M059J (cell line): ENCODE measurements at places on chromosomes 2 and 18.

GRCh38 chr2:223846515-223846914, 9.1 kb upstream of the AP1S3 start:
- DNase-seq: peak; percentile 54

DNA sequence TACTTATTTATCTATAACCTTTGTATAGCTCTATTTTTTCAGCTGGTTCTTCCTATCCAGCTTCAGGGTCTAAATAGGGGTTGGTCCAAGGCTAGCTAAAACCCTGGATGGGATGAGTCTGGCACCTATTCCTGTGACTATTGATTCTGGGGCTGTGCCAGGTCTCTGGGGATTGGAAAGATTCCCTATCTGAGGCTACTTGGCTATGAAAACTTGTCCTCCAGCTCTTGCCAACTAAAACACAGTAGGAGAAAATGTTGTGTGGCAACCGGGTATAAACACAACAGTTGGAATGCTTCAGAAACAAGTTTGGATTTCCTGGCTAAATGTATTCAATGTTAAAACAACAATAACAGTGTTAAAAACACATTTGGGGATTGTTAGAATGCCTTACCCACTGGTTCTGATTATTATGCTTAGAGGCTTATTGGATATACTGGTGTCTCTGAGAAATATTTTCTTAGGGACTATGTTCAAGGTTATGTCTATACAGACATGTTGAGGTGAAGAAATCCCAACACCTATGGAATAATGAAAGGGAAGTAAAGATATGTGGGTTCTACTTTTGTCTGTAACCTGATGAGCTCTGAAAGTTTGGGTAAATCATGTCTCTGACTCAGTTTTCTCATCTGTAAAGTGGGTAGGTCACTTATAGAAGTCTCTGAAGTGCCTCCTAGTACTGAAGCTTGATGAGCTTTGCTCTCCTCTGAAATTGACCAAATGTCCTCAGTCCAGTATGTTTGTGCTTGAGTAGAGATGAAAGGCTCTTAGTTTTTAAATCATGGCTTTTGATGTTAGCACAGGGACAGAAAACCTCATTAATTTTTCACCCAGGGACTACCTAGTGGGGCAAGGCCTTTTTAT, 460.7 kb downstream of the MTX2 start:
- peak; percentile 6 for DNase-seq

DNA sequence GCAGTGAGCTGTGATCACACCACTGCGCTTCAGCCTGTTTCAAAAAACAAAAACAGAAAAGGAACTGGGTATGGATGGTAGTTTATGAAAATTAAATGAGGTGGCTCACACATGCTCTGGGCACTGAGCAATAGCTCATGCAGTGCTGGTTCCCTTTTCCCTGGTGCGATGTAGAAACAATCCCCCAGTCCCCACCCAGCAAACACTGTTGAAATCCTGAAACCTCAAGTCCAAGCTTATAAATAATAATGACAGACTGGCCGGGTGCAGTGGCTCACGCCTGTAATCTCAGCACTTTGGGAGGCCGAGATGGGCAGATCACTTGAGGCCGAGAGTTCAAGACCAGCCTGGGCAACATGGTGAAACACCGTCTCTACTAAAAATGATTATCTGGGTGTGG, 55.4 kb upstream of the SMAD2 start:
- DNase-seq: no peak

GRCh38 chr2:19403785-19404184, 45.4 kb upstream of the OSR1 start:
- DNase-seq: no peak

DNA sequence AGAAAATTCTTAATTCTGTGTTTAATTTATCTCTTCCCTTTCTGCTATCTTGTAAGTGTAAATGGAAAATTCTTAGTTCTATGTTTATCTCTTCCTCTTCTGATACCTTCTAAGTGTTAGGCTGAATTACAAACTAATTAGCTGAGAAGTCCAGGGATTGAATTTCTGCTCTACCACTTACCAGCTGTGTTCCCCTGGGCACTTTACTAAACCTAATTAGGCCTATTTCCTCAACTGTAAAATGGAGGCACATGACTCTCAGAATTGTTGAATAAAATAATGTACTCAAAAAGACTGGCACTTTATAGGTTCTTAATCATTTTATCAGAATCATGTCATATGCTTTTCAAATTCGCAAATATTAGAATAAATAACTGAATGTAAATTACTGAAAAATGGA, 146.3 kb downstream of the MAP2 start:
- DNase-seq: no peak
